Suprapubic skin (tissue), 4 donors: ENCODE measurements at places on chromosomes 4 and X. TPM values are rescaled to one million over a fixed set of nuclear protein-coding genes. Genes with fewer than 3 reads are reported as not detected.

DNA sequence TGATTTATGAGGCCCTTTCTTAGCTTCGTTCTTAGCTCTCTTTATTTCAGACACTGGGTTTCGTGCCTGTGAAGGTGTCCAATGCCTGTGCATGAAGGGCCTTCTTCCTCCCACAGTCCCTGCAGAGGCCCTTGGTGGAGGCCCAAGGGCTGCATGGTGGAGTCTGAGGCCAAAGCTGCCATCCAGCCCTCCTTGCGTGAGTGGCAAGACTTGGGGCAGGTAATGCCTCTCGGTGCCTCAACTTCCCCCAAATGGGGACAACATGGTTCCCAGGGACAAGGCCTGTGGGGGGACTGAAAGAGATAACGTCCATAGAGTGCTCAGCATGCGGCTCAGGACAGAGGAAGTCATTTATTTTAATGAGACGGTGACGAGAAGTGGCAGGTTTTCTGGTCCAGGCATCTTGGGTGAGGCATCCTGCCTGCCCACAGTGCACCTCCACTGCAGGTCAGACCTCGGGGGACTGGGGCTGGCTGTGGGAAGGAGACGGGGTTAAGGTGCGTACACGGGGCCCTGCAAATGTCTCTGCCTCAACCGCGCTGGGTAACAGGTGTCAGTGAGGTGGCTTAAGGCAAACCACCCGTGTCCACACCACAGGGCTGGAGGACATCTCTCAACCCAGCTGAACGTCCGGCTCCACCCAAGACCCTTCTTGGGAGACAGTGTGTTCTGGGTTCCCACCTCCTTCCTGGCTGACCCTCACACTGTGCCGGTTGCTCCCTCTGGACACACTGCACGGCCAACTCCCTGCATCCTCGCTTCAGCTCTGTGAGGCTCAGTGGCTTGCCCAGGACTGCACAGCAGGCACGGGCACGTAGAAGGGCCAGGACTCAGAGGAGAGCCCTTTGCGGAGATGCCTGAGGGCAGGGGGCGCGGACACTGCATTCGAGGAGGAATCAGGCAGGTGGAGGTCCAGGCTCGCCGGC, 50.5 kb downstream of the PSAPL1 start:
- peaks cover 17% of the 10 kb centered on the region for H3K27me3 ChIP-seq
- H3K4me1 ChIP-seq, result peaks cover 13% of the 10 kb centered on the region
- no peak overlapping the region for H3K27ac ChIP-seq
- no peaks in the 10 kb centered on the region for H3K36me3 ChIP-seq
- H3K4me3 ChIP-seq, result no peak overlapping the region

- H3K27me3 ChIP-seq, result no peaks in the 10 kb centered on the region
- peaks cover 35% of the 10 kb centered on the region for H3K36me3 ChIP-seq
- no peak overlapping the region for H3K27ac ChIP-seq
- DNase-seq, result no peak
- no peak overlapping the region for H3K4me3 ChIP-seq
Measured at GRCh38 chr4:15563871-15564270, 91.3 kb downstream of the FBXL5 start.

SLC9A7 gene
- total RNA-seq, result 6.0 TPM

GRCh38 chr4:182513587-182514291, 270.5 kb downstream of the TENM3 start:
- no peaks in the 10 kb centered on the region for H3K4me1 ChIP-seq
- H3K36me3 ChIP-seq, result no peaks in the 10 kb centered on the region
- no peak overlapping the region for H3K4me3 ChIP-seq
- no peaks in the 10 kb centered on the region for H3K27me3 ChIP-seq
- H3K27ac ChIP-seq, result no peak overlapping the region

MAOA gene
- total RNA-seq, result 166 TPM

- no peaks in the 10 kb centered on the region for H3K4me1 ChIP-seq
- no peaks in the 10 kb centered on the region for H3K36me3 ChIP-seq
- H3K4me3 ChIP-seq, result no peak overlapping the region
- H3K27me3 ChIP-seq, result no peaks in the 10 kb centered on the region
Measured at GRCh38 chrX:49838374-49838773, 9.3 kb downstream of the PAGE4 start.

- no peak for DNase-seq
- H3K4me3 ChIP-seq, result peak overlapping the region; percentile 21
- H3K4me1 ChIP-seq, result no peaks in the 10 kb centered on the region
- no peaks in the 10 kb centered on the region for H3K27me3 ChIP-seq
- H3K27ac ChIP-seq, result no peak overlapping the region
Measured at GRCh38 chr4:122458625-122459024, 2.1 kb upstream of the IL2 start.

DNA sequence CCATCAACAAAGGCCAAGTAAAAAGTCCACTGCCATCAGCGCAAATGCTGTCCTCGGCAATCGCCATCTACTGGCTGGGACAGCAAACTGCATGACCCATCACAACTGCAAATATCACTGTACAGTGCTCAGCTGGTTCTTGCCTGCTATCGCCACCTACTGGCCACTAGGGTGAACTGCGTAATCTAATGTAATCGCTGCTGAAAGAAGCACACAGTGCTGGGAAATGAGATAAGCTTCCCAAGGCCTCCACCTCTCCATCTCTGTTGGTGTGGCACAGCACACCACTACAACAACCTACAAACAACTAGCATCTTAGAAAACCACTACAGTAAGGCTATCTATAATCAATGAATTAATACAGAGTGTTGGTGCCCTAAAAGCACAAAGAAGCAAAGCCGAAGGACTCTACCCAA, 298.3 kb downstream of the TEX13A start:
- no peaks in the 10 kb centered on the region for H3K4me1 ChIP-seq
- H3K36me3 ChIP-seq, result no peaks in the 10 kb centered on the region
- no peaks in the 10 kb centered on the region for H3K27me3 ChIP-seq
- DNase-seq, result no peak
- H3K27ac ChIP-seq, result no peak overlapping the region

DNA sequence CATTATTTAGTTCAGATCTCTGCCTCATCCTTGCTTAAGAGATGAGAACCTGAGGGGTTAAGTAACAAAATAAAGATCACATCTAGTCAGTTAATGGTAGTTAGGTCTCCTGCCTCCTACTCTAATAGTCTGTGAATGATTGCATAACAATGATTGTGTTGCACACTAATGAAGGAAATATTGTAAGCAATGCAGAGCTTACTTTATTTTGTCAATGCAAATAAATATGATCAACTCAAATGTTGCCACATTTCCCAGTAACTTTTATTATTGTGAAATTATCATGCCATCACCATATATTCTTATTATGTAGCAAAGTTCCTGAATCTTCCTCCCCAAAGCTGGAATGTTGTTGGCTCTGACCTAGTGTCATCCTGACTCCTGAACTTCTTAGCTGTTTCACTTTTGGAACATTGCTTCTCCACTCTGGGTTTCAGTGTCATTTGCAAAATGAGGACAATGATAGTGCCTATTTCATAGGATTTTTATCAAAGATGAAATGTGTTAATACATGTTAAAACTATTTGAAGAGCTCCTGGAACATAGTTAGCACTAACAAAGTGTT, 17.0 kb upstream of the GABRA4 start:
- no peak overlapping the region for H3K4me3 ChIP-seq
- no peaks in the 10 kb centered on the region for H3K4me1 ChIP-seq
- H3K36me3 ChIP-seq, result no peaks in the 10 kb centered on the region
- H3K27me3 ChIP-seq, result no peaks in the 10 kb centered on the region

TBL1X gene
- 16.0 TPM for total RNA-seq

DNA sequence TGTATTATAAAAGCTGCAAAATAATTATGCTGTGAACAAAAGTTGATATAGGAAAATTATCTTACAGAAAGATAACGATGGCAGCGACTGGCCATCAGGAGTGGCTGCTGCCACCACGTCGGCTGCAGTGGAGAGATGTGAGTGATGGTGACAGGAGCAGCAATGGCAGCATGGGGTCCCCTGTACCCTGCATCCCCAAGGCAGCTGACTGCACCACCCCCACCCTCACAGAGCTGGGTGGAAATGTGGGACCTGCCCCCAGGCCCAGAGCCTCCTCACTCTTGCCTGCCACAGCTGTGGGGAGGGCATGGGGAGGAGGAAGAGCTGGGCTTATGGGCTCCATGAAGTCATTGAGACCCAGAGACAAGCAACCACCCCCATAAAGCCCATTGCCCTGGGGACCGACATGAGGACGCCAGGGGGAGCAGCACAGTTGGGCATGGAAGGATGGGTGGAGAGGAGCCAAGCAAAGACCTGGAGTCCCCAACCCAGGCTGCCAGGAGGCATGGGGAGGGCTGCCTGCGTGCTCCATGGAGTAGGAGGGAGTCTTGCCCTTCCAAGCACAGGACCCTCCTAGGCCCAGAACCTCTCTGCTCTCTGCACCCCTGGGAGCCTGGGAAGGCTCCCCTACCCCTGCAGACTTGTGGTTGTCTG, 1090.5 kb downstream of the PCDH18 start:
- no peaks in the 10 kb centered on the region for H3K27me3 ChIP-seq
- DNase-seq, result no peak
- H3K36me3 ChIP-seq, result no peaks in the 10 kb centered on the region
- H3K27ac ChIP-seq, result no peak overlapping the region
- H3K4me1 ChIP-seq, result no peaks in the 10 kb centered on the region

ADH7 gene
- total RNA-seq, result 0.24 TPM

- DNase-seq, result no peak
- H3K4me3 ChIP-seq, result no peak overlapping the region
- no peak overlapping the region for H3K27ac ChIP-seq
- H3K27me3 ChIP-seq, result peaks cover 19% of the 10 kb centered on the region
- peaks cover 31% of the 10 kb centered on the region for H3K4me1 ChIP-seq
- H3K36me3 ChIP-seq, result no peaks in the 10 kb centered on the region
Measured at GRCh38 chr4:48989461-48990203, 3.6 kb downstream of the CWH43 start.

DNA sequence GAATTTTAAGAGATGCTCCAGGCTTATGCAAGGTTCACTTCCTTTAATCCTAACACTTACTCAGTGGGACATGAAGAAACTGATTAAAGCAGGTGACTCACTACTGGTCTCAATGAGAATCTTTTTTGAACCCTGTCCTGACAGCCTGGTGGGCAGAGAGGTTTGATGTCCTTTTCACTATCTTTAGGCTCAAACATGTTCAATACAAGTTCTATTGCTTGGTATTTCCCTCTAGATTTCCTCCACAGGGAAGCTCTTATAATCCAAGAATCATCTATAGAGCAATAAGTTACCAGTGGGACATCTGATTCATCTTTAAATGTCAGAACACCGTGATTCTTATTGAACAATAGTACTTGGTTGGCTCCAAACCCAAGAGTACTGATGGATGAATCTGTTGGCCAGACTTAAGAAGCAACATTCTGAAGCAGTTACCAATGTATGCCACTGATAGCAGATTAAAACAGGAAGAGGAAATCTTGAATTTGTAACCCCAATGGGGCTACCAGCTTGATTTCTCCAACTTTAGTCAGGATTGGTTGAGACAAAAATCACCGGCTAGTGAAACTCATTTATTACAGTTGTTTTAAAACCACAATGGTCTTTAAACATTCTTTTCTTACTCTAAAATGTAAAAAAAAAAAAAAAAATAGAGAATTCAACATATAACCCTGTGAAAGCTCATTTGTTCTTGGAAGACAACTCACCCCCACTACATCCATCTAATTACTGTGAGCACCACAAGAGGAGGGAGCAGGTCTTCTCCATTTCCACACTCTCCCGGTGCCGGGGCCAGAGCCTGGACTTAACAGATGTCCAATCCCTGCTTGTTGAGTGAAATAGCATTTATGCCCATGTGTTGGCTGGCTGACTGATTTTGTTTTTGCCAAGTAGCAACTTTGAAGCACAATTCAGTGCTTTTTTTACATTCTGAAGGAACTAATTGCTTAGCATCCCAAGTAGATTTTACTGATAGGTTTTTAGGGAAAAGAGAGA, 43.3 kb downstream of the FGFBP1 start:
- peaks cover 21% of the 10 kb centered on the region for H3K4me1 ChIP-seq
- no peaks in the 10 kb centered on the region for H3K36me3 ChIP-seq
- no peaks in the 10 kb centered on the region for H3K27me3 ChIP-seq
- peak overlapping the region; percentile 36 for H3K27ac ChIP-seq

DNA sequence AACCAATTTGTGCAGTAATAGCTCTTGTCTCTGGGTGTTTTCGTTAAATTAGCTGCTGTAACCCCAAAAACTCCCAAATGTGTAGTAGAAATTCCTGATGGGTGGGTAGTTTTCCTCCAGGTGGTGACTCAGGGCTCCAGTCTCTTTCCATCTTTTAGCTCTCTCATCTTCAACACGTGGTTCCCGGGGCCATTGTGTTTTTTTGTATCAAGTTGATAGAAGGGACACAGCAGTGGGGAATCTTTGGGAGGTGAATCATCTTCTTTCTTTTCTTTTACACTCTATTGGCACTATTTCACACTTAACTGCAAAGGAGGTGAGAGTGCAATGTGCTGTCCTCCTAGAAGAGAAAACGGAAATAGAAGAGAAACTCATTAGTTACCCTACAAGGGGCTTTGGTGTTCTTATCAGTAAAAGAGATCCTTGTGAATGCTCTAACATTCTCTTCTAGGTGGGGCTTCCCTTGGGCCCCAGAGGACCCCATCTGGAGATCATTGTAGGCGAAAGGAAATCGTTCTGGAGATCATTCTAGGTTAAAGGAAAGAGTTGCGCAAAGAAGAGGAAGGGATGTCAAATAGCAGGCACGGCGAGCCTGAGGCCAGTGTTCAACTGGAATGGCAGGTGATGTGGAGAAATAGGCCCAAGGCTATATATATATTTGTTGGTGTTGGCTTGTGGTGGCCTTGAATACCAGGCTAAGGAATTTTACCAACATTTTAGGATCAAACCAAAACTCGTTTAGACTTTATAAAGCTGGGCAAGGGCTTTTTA, 68.2 kb upstream of the ACSL1 start:
- H3K4me1 ChIP-seq, result peaks cover 16% of the 10 kb centered on the region
- no peak overlapping the region for H3K27ac ChIP-seq
- no peak for DNase-seq
- no peak overlapping the region for H3K4me3 ChIP-seq
- H3K27me3 ChIP-seq, result no peaks in the 10 kb centered on the region
- no peaks in the 10 kb centered on the region for H3K36me3 ChIP-seq
